Femur (tissue), 1 donor: ENCODE measurements at places on chromosomes 5 and 9.

- no peak for DNase-seq
Observed at GRCh38 chr5:2175842-2176404, 293.2 kb upstream of the IRX4 start.

GRCh38 chr9:105438141-105438806, 9.6 kb upstream of the FSD1L start:
- no peak for DNase-seq

DNA sequence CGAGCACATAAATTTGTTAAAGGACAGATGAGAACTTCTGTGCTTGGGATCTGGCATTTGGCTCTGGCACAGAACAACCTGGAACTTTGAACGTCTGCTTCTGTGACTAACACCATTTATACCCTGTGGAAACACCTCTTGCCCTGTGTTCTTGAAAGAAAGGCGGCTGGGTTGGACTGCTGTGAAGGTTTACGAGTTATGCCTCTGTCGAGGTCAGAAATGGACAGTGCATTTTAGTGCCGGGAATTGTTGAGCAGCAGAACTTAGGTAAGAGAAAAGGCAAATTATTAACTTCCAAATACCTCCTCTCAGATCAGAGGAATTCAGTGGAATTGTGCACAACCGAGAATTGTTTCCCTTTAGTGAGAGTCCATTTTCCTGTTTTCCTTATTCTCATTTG, 14.1 kb upstream of the INIP start:
- no peak for DNase-seq

GRCh38 chr9:94270009-94270408, 10.9 kb downstream of the ZNF169 start:
- no peak for DNase-seq

DNA sequence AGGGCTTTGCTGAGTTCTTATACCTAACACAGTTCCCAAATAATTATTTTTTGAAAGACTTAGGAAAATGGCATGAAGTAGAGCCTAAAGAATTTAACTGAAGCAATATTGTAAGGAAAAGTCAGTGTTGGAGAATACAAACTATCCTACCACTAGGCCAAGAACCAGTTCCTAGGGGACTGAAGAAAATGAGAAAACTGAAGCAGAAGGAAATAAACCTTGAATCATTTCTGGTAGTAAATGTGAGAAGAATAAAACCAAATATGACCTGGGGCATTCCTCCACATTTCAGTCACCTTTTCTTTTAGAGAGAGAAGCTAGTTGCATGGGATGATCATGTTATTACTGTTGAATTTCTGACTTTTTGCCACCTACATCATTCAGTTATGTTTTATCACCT, 1393.9 kb upstream of the C9orf72 start:
- no peak for DNase-seq

DNA sequence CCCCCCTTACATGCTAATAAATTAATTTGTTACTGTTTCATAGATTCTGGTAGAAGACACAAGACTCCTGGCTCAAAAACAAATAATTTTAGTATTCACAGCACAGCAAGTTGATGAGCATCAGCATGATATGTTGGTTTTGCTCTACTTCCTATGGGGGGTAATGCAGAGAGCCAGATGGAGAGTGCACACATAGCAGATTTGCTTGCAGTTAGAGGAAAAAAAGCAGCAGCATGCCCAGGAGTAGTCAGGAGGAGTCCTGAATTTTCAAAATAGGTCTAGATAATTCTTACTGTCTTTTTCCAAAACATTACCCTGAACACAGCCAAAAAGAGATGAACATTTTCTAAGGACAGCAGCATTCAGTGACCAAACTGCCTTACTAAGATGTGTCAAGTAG, 261.3 kb downstream of the COX7C start:
- DNase-seq: no peak

DNA sequence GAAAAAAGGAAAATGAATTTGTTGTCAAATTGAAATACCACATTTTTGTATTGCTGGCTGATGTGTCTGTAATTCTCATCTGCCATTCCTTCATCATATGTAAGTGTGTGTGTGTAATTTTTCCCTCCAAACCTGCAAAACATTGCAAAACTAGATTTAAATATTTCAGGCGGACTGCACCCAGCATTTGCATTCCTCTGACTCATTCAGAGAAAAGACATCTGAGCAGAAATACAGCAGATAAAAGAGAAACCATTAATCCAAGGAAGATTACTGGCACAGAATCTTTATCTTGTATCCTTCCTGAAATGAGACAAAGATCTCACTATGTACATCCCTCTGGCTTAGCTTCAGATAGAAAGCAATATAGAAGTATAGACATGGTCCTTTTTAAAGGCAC, 275.3 kb downstream of the TMEM38B start:
- DNase-seq: no peak

GRCh38 chr9:3511551-3511950, 14.2 kb downstream of the RFX3 start:
- DNase-seq: no peak

- DNase-seq: no peak
Observed at GRCh38 chr9:72789885-72790284, 163.0 kb downstream of the ALDH1A1 start.

GRCh38 chr9:73667749-73668148, 516.1 kb downstream of the ANXA1 start:
- no peak for DNase-seq

- DNase-seq: no peak
Observed at GRCh38 chr5:95956021-95956899, 5.4 kb downstream of the ELL2 start.

DNA sequence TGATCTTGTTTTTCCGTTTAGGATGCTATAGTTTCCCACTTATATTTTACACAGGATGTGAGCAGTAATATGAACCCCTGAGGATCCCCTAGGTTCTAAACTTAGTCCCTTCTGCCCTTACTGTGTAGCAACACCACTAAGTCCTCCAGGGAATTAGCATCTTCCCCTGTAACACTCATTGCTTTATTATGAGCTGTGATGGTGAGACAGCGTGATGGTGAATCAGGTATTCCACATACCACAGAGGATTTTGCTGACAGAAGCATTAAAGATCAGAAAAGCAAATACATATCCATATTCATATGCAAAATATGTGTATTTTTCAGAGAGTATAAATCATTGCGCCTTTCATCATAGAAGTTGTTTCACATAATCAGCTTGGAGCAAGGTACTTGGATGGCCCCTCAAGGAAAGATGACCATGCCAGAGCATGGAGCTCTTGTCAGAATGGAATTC, 317.0 kb downstream of the ICE1 start:
- no peak for DNase-seq

DNA sequence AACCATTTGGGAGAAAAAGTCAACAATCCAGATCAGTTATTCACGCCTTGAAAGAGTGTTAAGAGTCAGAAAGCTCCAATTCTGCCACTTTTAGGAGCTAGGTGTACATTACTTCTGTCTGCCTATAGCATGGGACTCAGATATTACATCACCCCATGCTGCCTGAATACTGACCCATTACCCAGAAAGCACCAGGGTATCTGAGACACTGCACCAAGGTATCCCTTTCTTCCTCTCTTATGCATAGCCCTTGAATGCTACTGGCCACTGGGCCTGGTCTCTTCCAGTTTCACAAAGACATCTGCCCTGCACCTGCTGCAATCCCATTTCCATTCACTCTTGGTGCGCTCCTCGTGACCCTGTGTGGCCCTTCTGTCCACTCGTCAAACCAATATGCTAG, 2.6 kb downstream of the STRBP start:
- DNase-seq: no peak

DNA sequence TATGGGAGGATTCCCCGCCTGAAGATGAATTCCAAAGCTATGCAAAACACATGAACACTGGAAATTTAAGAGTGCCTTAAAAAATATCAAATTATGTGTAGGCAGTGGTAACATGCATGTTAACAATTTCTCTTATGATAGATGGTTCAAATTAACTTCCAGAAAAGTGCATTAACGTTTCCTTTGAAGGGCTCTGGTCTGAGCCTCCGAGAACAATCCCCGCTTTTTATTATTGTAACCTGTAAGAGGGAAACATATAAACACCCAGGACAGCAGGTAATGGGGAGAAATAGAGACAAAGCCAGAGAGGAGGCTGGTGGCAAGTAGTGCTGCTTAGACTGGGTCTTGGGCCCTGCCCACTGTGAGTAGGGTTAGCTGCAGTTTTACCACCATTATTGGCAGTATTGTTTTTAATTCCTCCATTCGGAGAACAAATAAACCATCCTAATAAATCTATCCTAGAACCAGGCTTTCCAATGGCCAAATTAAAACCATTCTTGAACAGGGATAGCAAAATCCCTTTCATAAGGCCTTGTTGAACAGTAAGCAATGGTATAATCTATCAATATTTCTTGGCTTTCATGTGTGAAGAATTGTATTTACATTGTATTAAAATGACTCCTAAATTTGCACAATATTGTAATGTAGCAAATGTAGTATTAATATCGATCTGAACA, 6.3 kb downstream of the NR2F1 start:
- DNase-seq: no peak

DNA sequence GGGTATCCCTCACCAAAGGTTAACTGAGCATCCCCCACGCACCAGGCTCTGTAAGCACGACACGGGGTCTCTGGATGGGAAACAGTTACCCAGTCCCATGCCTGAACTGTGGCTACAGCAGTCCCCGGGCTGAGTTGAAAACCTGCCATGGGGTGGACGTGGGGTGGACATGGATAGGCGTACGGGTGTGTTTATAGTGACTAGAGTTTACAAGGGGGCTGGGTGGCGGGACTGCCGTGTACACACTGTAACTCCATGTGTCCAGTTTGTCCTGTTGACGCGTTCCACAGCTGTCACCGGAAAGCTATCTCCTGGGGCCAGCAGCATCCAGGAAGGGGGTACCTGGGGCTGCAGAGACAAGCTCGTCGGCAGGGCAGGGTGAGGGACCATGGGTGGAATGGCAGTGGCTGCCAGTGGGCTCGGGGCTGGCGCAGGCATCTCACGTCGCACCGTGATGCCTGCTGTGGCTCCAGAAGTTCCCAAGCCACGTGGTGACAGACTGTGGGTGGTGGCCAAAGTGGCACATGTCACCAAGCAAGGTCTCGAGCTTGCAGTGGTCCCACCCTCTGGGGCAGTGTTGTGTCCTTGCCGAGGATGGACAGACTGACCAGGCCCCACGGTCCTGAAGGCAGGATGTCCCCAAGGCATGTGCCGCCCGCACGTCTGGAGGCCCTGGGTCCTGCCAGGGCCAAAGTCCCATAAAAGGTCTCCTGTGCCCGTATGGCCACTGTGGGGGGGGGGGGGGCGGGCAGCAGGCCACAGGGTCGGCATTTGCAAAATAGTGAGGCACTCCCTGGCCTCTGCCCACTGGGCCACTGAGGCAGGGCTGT, 29.3 kb upstream of the RNF130 start:
- DNase-seq: no peak

DNA sequence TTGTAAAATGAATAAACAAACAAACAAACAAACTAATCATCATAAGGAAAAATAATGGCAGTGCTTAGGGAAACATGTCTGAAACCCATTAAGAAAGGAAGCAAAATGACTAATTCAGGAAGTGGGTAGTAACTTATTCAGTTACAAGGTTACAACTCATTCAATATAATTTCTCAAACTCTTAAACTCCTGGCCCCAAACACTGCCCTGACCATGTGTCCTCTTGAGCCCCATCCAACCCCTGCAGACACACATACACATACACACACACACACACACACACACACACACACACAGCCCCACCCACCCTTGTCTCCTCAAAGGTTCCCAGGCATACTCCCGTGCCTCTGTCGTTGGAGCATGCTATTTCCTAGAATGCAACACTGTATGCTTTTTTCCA, 193.9 kb downstream of the SEC61B start:
- DNase-seq: no peak

DNA sequence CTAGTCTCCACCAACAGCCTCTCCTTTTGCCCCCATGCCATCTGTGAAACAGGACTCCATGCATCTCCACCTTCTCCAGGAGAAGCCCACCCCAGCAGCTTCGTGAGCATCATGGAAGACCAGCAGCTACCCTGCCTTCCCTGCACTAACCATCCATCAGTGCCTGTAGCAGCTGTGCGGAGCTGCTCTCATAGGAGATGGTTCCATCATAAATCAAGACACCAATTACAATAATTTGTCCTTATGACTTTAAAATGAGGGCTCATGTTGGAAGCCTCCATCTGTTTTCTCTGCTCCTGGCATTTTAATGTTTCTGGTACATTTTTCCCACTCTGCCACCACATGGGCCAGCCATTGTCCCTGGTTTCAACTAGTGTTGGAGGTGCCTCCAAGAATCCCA, 69.9 kb downstream of the FGF1 start:
- no peak for DNase-seq

- no peak for DNase-seq
Observed at GRCh38 chr5:95252801-95253200, 32.1 kb downstream of the MCTP1 start.

GRCh38 chr5:108168915-108169314, 213.0 kb downstream of the FBXL17 start:
- no peak for DNase-seq

DNA sequence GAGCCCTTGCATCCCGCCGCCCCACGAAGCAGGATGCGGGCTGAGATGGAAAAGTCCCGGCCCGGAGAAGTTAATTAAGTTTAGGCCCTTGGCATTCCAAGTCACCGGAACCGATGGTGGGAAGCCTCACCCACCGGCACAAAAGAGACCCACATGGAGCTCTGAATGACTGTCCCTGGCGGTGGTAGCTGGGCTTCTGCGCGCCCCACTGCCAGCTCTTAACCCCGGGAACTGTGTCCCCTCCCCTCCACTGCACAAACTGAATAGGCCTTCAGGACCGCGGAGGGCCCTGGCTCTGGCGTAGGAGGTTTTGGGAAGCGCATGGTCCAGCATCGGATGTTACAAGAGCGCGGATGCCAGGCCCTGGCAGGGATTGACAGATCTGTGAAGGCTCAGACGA, 291.1 kb upstream of the TUT7 start:
- DNase-seq: no peak

GRCh38 chr5:31478901-31479300, 53.0 kb downstream of the DROSHA start:
- no peak for DNase-seq

DNA sequence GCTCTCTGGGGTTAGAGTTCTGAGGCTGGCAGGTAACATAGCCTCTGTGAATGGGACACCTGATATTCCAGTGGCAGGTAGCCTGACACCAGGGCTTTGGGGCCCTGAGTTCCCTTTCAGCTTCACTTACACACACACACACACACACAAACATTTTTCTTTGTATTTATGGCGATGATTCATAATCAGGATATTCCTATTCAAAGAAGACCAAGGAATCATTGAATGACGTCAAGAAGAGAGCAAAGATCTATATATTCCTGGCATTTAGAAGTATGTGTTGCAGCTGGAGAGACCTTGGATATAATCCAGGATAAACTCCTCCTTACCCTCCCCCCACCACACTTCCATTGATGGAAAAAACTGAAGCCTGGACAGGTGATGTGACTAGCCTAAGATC, 7.9 kb upstream of the ENTREP1 start:
- no peak for DNase-seq

GRCh38 chr5:150347003-150347402, 10.5 kb upstream of the TCOF1 start:
- DNase-seq: no peak

DNA sequence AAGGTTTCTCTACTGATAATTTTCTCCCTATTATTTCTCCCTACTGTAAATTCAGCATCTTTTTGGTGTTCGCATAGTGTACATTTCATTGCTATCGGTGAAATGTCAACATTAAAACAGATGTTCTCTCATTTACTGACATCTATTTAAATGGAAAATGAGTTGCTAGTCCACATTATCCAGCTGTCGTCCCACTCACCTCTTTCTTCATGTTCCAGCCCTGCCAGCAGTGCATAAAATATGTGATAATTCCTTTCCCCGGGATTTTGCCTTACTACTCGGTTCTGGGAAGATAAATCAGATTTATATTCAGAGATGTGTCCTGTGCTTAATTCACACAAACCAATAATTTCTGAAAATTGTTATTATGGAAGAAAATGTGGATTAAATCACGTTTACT, 155.8 kb downstream of the MYO10 start:
- no peak for DNase-seq
